ENCODE measurements at places on chromosomes 16 and 17.

- no peak for DNase-seq
These were observed at the start of gene GJD3 for GRCh38 chr17:40364121-40364861. TSS of gene GJD3 (minus strand) at chr17:40364737. CDS start at chr17:40363815, 922 bp downstream.

GRCh38 chr17:29628644-29629043, 5.9 kb upstream of the CORO6 start:
- DNase-seq, result no peak

DNA sequence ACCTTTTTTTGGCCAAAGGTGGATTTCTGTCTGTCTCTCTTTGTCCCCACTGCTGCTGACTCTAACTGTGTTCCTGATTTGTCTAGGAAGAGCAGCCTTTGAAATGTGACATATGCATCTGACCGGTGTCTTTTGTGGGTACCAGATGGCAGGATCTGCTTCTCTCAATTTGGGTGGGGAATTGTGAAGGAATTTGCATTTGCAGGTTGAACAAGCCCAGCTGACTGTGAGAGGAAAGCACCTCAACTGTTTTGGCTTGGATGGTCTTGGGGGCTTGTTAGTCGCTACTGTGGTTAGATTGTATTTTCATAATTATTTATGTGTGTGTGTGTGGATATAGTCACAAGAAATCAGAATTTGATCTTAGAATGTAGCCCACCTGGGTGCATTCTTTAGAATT, 37.7 kb upstream of the LCMT1 start:
- no peak for DNase-seq

- DNase-seq, result no peak
These were observed 28.7 kb downstream of the CHD9NB start for GRCh38 chr16:53024045-53024444.

DNA sequence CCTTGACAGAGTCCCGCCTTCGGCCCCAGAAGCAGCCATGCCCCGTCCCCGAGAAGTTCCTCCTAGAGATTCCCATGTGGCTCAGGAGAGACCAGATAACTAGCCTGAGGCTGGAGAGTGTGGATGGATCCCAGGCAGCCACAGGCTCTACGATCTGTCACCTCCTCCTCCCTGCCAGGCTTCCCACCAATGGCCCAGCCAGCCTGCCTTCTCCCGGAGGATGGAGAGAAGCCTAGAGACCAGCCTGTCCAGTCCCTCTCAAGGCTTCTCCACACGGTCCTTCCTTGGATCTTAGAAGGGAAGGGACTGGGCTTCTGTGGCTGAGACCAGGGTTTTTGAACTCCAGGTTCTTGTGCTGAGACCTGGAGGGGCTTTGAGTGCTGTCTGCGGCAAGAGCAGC, 1.6 kb upstream of the SMTNL2 start:
- DNase-seq, result no peak

GRCh38 chr16:1691956-1692355, 13.9 kb downstream of the JPT2 start:
- no peak for DNase-seq

GRCh38 chr17:63693411-63694113, 6.4 kb downstream of the LIMD2 start:
- DNase-seq, result no peak

GRCh38 chr17:68324114-68324513, 32.8 kb downstream of the ARSG start:
- DNase-seq, result no peak

DNA sequence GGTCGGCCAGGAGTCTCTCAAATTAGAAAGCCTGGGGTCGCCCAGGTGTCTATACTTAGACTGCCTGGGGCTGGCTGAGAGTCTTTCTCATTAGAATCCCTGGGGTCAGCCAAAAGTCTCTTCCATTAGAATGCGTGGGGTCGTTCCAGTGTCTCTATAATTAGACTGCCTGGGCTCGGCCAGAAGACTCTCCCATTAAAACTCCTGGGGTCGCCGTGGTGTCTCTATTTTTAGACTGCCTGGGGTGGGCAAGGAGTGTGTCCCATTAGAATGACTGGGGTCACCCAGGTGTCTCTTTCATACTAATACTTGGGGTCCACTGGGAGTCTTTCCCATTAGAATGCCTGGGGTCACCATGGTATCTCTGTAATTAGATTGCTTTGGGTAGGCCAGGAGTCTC, 2227.7 kb downstream of the TP53TG3F start:
- no peak for DNase-seq

- no peak for DNase-seq
These were observed 15.0 kb upstream of the TAC4 start for GRCh38 chr17:49862781-49863331.

Data from activated gamma-delta T cell (primary cell).